GOT3 (cell line): ENCODE measurements at places on chromosomes 7 and 10.

DNA sequence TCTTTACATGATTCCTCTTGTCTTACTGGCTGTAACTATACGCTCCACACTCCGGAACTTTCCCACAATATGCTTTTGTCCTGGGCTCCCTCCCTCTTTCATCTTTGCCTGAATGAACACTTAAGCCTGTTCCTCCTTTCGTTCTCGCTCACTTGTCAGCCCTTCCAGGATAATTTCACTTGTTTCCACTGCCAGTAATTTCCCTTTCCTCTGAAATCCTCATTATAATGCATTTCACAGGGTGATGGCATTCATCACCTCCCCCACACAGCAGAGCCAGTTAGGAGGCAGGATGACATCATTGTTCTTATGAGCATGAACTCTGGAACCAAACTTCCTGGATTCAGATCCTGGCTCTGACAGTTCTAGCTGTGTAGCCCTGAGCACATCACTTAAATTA, 372.6 kb downstream of the GPR158 start:
- DNase-seq: no peak

- no peak for DNase-seq
These were observed 5.6 kb upstream of the ING3 start for GRCh38 chr7:120944826-120945562.

DNA sequence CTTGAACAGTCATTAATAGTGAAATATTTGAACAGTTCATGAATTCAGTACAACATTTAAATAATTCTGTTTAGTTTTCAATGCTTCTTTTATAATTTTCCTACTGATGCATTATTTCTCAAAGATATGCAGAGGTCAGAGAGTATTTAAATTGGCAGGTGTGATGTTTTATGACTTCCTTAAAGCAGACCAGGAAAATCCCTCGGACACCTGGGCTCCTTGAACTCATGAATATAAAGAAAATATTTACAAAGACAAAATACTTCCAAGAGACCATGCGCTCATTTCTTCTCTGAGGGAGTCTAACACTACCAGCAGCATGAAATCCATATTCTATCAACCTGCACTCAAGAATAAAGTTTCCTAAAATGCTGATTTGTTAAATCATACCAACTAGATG, 127.6 kb downstream of the IPMK start:
- no peak for DNase-seq

- DNase-seq: no peak
These were observed 35.3 kb downstream of the COG5 start for GRCh38 chr7:107528461-107528860.

- DNase-seq: no peak
These were observed 1093.6 kb upstream of the GHITM start for GRCh38 chr10:83045731-83046130.

- no peak for DNase-seq
These were observed 45.4 kb downstream of the SLC13A1 start for GRCh38 chr7:123154231-123154860.

DNA sequence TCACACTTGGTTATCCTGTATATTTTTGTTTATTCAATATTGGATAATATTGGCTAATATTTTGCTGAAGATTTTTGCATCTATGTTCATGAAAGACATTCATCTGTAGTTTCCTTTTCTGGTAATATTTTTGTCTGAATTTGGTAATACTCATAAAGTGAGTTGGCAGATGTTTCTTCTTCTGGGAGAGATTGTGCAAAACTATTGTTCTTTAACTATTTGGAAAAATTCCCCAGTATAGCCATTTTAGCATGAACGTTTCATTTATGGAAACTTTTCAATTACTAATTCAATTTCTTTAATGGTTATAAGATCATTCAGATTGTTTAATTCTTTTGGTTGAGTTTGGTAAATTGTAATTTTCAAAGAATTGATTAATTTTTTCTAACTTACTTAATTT, 560.8 kb upstream of the FZD8 start:
- DNase-seq: no peak

- no peak for DNase-seq
These were observed 45.6 kb upstream of the TES start for GRCh38 chr7:116164552-116165306.

- DNase-seq: no peak
These were observed 18.7 kb upstream of the FOXK1 start for GRCh38 chr7:4663239-4664018.

- no peak for DNase-seq
These were observed 165.5 kb downstream of the TCF7L2 start for GRCh38 chr10:113115556-113115955.

DNA sequence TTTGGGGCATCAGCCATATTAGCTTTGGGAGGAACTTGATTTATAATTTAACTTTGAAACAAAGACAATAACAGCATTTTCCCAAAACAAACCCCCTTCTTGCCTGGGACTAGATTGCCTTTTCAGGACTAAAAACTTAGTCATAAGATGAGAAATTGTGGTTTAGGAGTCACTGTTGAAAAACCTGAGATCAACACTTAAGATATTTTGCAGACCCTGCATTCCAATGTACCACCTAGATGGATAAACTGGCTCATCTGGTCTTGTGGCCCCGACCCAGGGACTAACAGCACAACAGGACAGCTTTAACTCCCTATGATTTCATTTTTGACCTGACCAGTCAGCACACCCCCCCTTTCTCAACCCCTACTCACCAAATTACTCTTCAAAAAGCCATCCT, 1165.4 kb downstream of the XPNPEP1 start:
- DNase-seq: no peak

DNA sequence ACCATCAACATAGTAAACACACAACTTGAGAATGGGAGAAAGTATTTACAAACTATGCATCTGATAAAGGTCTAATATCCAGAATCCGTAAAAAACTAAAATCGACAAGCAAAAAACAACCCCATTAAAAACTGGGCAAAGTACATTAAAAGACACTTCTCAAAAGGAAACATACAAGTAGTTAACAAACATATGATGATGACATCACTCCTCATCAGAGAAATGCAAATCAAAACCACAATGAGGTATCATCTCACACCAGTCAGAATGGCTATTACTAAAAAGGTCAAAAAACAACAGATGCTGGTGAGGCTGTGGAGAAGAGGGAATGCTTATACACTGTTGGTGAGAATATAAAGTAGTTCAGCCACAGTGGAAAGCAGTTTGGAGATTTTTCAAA, 125.1 kb downstream of the TFPI2 start:
- DNase-seq: no peak

- no peak for DNase-seq
These were observed 315.2 kb upstream of the SHH start for GRCh38 chr7:156127166-156128134.
